ENCODE measurements at places on chromosomes 16 and 17.

GRCh38 chr17:44266402-44267164, 1.4 kb downstream of the SLC4A1 start:
- no peak for DNase-seq

- no peak for DNase-seq
Measured at GRCh38 chr16:54926166-54926838, 4.4 kb upstream of the IRX5 start.

GRCh38 chr16:4693956-4694641, 737 bp downstream of the NUDT16L1 start:
- peak; percentile 90 for DNase-seq

DNA sequence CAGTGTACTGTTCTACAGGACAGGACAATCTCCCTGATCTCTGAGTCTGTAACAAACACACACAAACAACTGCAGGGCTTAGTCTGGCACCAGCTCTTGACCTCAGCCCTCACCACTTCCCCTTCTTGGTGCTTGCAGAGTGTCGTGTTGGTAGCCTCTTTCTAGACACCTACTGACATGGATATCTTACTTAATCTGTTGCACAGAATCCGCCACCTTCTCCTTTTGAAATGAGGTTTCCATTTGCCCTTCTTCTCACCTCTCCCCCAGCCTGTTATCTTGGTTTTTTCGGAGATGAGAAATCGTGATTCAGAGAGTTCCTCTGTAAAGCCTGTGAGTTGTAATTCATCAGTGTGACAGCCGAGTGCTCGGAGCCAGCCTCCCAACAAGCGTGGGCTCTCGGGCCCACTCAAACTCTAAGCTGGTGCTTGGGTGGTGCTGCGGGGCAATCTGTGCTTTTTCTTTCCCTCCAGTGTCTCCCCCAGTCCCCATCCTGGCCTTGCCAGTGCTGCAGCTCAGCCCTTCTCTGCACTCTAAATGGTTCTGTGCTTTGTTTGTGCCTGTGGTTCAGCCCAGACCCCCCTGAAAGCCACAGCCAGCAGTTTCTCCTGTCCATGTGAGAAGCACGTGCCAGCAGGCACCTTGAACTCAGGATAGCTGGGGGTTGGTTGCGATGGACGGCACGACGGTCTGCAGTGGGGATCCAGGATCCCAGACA, 28.1 kb downstream of the KIAA0513 start:
- no peak for DNase-seq

- no peak for DNase-seq
Measured at GRCh38 chr17:19551591-19552148, 18.0 kb downstream of the SLC47A1 start.

DNA sequence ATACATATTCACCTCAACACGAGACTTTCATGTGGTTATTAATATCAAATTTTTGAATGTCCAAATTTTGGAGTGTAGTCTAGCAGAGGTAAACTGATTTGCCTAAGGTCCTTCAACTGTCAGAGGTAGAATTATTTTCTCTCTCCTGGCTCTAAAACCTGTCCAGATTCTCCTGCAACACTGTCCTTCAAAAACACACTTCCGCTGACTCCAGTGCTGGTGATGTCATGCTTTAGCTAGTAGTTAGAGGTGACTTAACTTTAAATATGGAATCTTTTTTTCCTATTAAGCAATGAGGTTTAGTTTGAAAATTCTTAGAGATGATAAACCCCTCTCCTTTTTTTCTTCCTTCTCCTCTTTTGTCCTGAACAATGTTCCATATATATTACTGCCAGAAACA, 10.8 kb upstream of the CBLN1 start:
- no peak for DNase-seq
